ENCODE measurements at places on chromosomes 16 and 17. TPM values are rescaled to one million over a fixed set of nuclear protein-coding genes. Genes with fewer than 3 reads are reported as not detected.

- no peak for DNase-seq
These were observed 23.5 kb downstream of the GPRC5B start for GRCh38 chr16:19861133-19861532.

GRCh38 chr16:46555951-46556350 lies 65.2 kb downstream of the SHCBP1 start:
- DNase-seq = no peak

DNA sequence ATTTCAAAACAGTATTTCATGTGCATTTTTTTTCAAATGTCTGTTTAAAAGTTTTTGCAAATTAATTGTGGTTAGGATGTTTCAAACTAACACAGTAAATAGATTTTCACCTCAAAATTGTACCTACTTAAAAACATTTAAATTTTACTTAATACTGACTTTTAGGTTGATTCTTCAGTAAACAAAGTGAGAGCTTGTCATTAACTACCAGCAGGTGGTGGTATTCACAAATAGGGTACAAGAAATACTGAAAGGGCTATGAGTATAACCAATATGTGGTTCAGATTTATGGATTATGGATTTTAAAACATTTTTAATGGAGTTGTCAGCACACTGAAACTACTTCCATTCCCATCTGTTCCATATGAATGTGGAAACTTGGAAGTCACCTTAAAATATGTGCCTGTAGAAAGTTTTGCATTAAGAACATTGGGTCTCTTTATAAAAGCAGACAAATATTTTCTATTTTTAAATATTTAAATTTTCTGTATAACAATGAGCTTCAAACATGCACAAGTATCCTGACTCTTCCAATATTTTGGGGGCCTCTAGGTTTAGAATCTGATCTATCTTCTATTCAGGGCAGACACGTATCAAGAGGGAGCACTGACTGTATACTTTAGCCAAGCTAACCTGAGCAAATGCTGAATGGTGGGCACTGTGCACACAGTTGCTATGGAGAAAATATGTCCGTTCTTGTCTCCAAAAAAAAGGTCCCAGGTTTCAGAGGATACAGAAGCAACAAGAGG lies 155.6 kb downstream of the SNX11 start:
- no peak for DNase-seq

DNA sequence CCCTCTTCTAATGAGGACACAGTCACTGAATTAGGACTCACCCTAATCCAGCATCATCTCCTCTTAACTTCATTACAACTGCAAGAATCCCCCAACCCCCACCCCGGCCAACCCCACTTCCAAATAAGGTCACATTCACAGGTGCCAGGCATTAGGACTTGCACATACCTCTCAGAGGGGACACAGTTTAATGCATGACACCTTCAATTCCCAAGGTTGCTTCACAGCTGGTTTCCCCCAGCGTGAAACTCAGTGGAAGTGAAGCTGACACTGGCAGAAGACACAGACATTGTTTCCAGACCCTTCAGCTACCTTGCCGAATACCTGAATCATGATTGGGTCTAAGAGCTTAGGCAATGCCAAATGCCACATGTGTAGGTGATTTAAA lies 217.0 kb upstream of the DYNLRB2 start:
- DNase-seq = no peak

DNA sequence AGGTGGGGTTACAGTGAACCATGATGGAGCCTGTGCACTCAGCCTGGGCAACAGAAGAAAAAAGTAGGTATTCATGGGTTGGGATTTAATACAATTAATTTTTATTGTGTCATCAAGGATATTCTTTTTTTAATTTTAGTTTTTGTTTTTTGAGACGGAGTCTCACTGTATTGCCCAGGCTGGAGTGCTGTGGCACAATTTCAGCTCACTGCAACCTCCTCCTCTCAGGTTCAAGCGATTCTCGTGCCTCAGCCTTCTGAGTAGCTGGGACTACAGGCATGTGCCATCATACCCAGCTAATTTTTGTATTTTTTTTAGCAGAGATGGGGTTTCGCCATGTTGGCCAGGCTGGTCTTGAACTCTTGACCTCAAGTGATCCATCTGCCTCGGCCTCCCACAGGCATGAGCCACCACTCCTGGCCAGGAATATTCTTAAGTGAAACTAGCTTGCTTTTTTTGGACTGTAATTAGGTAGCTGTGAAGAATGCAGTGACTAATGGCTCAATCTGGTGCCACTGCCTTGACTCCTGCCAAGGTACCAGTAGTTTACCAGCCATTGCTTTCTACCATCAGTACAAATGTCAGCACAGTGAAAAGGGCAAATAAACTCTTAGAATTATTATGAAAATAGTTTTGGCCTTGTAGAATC lies 4.8 kb downstream of the PPM1D start:
- DNase-seq = no peak

DNA sequence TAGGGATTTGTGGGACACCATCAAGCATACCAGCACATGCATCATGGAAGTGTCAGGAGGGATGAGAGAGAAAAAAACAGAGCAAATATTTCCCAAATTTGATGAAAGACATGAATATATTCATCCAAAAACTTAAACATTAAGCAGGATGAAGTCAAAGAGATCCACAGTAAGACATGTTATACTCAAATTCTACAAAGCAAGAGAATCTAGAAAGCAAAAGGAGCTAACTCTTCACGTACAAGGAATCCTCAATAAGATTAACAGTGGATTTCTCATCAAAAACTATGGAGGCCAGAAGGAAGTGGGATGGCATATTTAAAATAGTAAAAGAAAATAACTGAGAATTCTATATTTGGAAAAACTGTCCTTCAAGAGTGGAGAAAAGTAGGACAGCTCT lies 374.8 kb downstream of the ZFHX3 start:
- no peak for DNase-seq

DNA sequence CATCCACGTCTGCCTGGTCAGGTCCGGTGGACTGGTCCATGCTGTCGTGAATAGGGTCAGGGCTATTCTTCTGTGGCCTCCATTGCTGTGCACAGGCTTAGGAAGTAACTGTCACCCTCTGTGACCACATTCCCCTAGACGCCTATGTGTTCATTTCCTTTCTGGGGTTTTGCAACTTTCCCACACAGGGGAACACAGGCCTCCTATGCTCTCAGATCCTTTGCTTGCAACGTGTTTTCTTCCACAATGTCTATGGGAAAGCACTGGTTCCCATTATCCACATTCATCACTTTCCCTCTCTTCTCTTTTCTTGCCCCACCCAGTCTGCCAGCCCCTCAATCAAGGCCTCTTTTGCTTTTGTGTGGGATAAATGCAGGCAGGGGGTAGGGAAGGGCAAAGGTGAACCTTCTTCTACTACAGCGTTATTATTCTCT lies 43.2 kb upstream of the DNAJA2 start:
- no peak for DNase-seq

Gene SOCS1
- 6.0 TPM for total RNA-seq

Gene CIITA
- 26.9 TPM for total RNA-seq

Gene HBQ1
- not detected for total RNA-seq

Gene RCVRN
- total RNA-seq = 0.20 TPM
